ENCODE measurements at places on chromosomes 2 and 18.
A peak's percentile ranks its signal among the peaks of the same experiment; 100 is the strongest.

DNA sequence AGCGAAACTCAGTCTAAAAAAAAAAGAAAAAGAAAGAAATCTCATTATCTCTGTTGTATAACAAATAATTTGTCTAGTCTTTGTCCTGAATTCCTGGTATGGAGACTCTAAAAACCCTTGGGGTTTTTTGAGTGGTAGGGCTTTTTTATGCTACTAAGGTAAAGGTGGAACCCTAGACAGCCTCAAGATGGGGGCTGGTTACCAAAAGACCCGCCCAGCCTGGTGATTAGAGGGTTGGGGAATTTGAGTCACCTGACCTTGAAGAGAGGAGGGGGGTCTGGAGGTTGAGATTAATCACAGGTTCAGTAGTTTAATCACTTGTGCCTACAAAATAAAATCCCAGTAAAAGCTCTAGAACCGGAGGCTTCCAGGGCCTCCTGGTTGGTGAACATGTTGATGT is 17.6 kb downstream of the SOWAHC start:
- DNase-seq: no peak

DNA sequence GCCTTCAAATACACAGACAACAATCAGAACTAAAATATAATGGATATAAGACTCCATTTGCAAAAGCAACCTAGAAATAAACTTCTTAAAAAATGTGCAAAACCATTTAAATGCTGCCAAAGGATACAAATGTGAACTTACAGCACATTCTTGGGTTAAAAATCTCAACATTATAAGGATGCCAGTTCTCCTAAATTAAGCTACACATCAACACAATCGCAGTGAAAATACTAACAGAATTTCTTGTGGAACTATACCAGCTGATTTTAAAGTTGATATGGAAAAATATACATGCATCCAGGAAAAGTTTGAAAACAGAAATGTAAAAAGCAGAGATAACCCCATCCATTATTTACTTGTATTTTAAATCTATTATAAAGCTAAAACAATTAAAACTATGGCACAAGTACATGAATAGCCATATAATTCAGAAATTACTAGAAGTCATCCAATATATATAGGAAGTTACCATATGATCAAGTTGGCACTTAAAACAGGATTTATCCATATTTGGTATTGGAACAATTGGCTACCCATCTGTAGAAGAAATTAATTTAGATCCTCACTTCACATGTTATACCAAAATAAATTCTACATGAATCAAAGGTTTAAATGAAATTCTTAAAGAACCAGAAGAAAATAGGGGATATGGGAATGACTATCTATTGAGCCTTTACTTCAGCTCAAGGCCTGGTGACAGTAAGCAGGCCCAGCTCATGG is 151.7 kb upstream of the GLI2 start:
- no peak for DNase-seq

- no peak for DNase-seq
Measured at GRCh38 chr2:214311031-214311533, 99.8 kb upstream of the VWC2L start.

GRCh38 chr18:61085761-61086160 is 247.5 kb upstream of the CDH20 start:
- no peak for DNase-seq

GRCh38 chr2:235954888-235955480 is 213.2 kb downstream of the GBX2 start:
- DNase-seq: no peak

GRCh38 chr2:155256803-155257202 is 558.3 kb downstream of the KCNJ3 start:
- DNase-seq: no peak

GRCh38 chr2:159185401-159186130 is 100.9 kb downstream of the WDSUB1 start:
- DNase-seq: no peak

DNA sequence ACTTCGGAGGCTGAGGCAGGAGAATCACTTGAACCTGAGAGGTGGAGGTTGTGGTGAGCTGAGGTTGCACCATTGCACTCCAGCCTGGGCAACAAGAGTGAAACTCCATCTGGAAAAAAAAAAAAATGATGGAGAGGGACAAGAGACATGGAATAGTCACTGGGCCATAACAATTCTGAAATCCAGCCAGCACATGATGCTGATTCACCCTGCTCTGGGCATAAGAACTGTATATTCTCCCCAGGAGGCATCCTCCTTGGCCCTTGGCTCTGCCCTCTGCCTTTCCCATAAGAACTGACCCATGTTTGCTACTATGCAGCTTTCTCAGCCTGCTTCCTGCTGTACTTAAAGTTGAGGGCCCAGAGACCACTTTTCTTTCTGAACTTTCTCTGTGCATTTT is 297.7 kb downstream of the GBX2 start:
- no peak for DNase-seq

- no peak for DNase-seq
Measured at GRCh38 chr2:46552079-46552478, 72.7 kb downstream of the TMEM247 start.

GRCh38 chr18:69401226-69401971 is 711 bp downstream of the DOK6 start:
- no peak for DNase-seq

- DNase-seq: no peak
Measured at GRCh38 chr2:21860907-21861306, 737.1 kb downstream of the TDRD15 start.

DNA sequence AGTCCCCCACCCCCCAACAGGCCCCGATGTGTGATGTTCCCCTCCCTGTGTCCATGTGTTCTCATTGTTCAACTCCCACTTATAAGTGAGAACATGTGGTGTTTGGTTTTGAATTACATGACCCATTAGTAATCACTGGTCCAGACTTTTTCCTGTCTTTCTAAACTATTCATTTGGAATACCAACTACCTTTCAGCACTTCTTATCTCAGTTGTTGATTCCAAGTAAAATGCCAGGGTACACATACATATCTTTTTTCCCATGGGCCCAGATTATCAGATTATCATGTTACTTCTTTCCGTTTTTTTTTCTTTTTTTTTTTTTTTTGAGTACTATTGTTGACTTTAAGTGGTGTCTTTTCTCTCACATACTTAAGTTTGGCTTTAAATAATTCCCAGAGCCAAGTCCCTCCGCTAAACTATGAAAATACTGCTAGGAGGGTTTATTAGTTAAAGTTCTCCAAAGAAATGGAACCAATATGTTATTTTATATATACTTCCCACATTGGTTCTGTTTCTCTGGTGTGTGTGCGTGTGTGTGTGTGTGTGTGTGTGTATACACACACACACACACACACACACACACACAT is 389.3 kb downstream of the IRS1 start:
- DNase-seq: no peak

GRCh38 chr2:134011936-134012586 is 241.8 kb upstream of the MGAT5 start:
- no peak for DNase-seq

DNA sequence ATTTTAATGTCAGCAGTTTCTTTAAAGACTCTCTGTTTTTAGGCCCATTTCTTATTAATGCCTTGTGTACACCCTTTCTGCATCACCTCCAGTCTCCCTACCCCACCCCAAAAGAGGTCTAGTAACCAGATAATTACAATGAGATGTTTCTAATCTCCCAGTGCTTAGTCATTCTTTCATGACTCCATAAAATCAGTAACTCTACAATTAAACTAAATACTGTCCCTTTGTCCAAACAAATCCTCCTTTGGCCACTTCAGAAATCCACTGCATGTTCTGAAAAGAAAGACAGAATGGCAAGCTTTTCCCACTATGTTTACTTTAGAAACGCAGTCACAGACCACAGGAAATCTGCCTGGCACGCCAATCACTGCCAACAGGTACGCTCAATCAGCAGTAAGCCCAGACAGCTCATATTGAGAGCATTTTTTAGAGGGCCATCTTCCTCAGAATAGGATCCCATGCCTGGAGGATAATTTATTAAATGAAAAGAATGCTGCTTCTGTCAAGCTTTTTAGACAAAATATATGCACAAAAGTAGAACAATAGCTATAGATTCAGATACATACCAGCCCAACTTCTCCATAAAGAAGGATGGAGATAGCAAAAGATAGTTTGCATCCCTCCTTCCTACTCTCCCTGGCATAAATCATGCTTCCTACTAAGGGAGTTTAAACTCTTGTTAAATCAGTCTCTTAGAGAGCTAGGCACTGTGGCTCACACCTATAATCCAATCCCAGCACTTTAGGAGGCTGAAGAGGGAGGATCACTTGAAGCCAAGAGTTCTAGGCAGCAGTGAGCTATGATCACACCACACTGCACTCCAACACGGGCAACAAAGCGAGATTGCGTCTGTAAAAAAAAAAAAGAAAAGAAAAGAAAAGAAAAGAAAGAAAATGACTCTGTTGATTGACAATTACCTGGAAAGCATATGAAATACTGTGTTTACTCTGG is 14.6 kb downstream of the CLASP1 start:
- DNase-seq: no peak

DNA sequence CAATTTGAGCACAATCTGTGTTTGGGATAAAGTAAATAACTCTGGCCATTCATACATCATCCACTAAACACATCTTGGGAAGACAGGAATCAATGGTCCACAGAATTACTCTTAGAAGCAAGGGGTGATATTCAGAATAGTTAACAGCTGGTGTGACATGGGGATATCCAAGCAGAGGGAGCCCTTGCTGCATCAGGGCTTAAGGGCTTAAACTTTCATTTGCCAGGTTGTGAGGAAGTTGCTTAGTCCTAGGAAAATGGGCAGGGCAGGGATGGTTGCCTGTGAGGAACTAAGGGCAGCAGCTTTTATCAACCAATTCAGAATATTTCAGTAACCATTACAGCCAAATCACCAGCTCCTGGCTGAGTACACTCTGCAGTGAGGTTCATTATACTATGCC is 2.0 kb upstream of the ITGA6 start:
- DNase-seq: no peak

GRCh38 chr18:2894131-2894840 is 47.5 kb downstream of the EMILIN2 start:
- DNase-seq: peak; percentile 21

- DNase-seq: no peak
Measured at GRCh38 chr2:29119211-29119610, 4.0 kb downstream of the CLIP4 start.

DNA sequence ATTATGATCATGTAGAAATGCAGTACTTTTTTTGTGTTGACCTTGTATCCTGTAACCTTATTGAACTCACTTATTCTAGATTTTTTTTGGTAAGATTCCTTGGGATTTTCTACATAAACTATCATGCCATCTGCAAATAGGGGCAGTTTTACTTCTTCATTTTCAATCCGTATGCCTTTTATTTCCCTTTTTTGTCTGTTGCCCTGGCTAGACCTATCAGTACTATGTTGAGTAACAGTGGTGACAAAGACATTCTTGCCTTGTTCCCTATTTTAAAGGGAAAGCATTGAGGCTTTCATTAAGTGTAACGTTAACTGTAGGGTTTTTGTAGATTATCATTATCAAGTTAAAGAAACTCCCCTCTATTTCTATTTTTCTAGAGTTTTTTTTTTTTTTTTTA is 92.3 kb downstream of the LYPD1 start:
- DNase-seq: no peak

DNA sequence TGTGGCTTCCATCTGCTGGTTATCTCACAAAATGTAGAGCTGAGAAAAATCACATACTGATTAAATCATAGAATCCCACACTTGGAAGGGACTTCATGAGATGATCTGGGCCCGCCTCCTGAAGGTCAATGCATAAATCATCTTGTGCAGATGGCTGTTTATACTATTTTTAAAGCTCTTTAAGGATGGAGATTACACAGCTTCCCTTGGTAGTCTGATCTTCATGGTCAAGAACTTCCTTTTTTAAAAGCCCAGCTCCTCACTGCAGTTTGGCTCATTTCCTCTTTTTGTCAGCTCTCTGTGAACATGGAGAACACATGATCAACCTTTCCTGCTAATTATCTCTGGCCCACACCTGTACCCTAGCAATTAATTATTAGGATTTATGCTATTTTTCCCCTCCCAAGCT is 25.9 kb downstream of the GCG start:
- no peak for DNase-seq

GRCh38 chr18:63997041-63997440 is 27.2 kb downstream of the SERPINB8 start:
- DNase-seq: no peak

All from suprapubic skin (tissue), 4 donors.